ENCODE measurements at places on chromosomes 12 and 14. TPM values are rescaled to one million over a fixed set of nuclear protein-coding genes. Genes with fewer than 3 reads are reported as not detected.

The IL26 gene
- not detected for total RNA-seq

The PRR13 gene
- total RNA-seq = 112 TPM

The CLEC6A gene
- total RNA-seq = not detected

GRCh38 chr14:71687166-71687831 is 244.9 kb upstream of the RGS6 start:
- no peak for DNase-seq
- H3K4me3 ChIP-seq = no peak overlapping the region
- H3K36me3 ChIP-seq = no peaks in the 10 kb centered on the region
- H3K27me3 ChIP-seq = no peaks in the 10 kb centered on the region
- peaks cover 6% of the 10 kb centered on the region for H3K4me1 ChIP-seq
- no peak overlapping the region for H3K27ac ChIP-seq

GRCh38 chr12:79826267-79827128 is 108.4 kb downstream of the PPP1R12A start:
- no peak for DNase-seq
- peaks cover 29% of the 10 kb centered on the region for H3K4me1 ChIP-seq
- H3K27me3 ChIP-seq = no peaks in the 10 kb centered on the region
- H3K27ac ChIP-seq = no peak overlapping the region

- no peak overlapping the region for H3K4me3 ChIP-seq
- no peaks in the 10 kb centered on the region for H3K36me3 ChIP-seq
- H3K27ac ChIP-seq = no peak overlapping the region
- no peaks in the 10 kb centered on the region for H3K4me1 ChIP-seq
These were observed 179.2 kb upstream of the RTL1 start for GRCh38 chr14:101082436-101083384.

GRCh38 chr12:127165567-127166392 is 1101.2 kb upstream of the TMEM132C start:
- no peak overlapping the region for H3K4me3 ChIP-seq
- H3K27ac ChIP-seq = no peak overlapping the region
- no peaks in the 10 kb centered on the region for H3K36me3 ChIP-seq
- DNase-seq = no peak
- no peaks in the 10 kb centered on the region for H3K27me3 ChIP-seq
- no peaks in the 10 kb centered on the region for H3K4me1 ChIP-seq

DNA sequence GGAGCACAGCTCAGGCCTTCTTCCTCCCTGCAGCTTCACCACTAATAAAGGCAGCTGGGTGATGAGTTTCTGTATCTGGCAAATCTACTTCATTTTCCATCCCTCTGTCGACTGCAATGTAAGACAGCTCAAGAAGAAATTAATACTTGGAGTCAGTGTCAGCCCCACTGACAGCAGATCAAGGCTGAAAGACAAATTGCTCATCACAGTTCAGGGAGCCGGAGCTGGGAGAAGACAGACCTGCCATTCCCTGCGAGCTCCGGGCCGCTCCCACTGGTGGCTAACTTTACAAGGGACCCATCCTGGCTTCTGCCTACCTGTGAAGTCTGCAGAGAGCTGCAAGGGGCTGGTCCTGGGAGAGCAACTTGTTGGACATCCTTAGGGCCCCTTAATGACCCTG is 49.8 kb downstream of the CCDC60 start:
- no peaks in the 10 kb centered on the region for H3K4me1 ChIP-seq
- H3K27me3 ChIP-seq = no peaks in the 10 kb centered on the region
- H3K27ac ChIP-seq = no peak overlapping the region
- H3K4me3 ChIP-seq = no peak overlapping the region
- H3K36me3 ChIP-seq = no peaks in the 10 kb centered on the region
- no peak for DNase-seq

DNA sequence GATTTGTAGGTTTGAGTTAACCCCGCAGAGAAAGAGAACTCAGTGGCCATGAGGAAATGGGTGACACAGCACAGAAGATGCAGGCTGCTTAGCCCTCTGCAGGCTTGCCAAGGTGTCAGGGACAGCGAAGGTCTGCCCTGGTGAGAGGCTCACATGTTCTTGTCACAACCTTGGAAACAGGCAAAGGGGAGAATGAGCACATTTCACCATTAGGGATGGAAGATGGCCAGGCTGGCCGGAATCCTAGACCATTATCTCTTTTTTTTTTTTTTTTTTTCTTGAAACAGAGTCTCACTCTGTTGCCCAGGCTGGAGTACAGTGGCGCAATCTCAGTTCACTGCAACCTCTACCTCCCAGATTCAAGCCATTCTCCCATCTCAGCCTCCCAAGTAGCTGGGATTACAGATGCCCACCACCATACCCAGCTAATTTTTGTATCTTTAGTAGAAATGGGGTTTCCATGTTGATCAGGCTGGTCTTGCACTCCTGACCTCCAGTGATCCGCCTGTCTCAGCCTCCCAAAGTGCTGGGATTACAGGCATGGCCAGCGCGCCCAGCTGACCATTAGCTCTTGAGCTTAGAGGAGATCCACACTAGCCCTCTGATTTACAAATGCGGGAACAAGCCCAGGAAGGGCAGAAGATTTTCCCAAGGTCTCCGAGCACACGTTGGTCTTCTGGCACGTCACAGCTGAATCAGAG is 34.6 kb downstream of the LTBP2 start:
- no peak for DNase-seq
- peaks cover 9% of the 10 kb centered on the region for H3K4me1 ChIP-seq
- no peak overlapping the region for H3K27ac ChIP-seq
- no peaks in the 10 kb centered on the region for H3K36me3 ChIP-seq

GRCh38 chr14:81208489-81208888 is 12.3 kb downstream of the GTF2A1 start:
- H3K4me1 ChIP-seq = peaks cover 72% of the 10 kb centered on the region
- H3K4me3 ChIP-seq = peak overlapping the region; percentile 65
- peaks cover 51% of the 10 kb centered on the region for H3K36me3 ChIP-seq

DNA sequence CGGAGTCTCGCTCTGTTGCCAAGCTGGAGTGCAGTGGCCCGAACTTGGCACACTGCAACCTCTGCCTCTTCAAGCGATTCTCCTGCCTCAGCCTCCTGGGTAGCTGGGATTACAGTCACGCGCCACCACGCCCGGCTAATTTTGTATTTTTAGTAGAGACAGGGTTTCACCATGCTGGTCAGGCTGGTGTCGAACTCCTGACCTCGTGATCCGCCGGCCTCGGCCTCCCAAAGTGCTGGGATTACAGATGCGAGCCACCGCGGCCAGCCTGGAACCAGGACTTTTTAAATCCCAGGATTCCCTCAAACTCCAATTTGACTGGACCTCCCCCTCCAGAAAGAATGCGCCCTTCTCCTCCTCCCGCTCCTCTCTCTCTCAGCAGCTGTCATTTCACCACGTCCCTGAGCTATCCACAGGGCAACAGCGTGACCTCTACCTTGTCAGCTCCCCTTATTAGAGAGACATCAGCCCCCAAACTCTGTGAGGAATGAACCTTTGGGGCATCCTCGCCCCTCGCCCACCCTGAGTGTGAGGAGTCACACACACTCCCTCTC is 2.0 kb downstream of the ESYT1 start:
- peaks cover 29% of the 10 kb centered on the region for H3K36me3 ChIP-seq
- no peak overlapping the region for H3K27ac ChIP-seq
- H3K4me1 ChIP-seq = peaks cover 28% of the 10 kb centered on the region

- no peaks in the 10 kb centered on the region for H3K4me1 ChIP-seq
- no peaks in the 10 kb centered on the region for H3K36me3 ChIP-seq
- DNase-seq = no peak
- no peak overlapping the region for H3K4me3 ChIP-seq
- no peak overlapping the region for H3K27ac ChIP-seq
- H3K27me3 ChIP-seq = no peaks in the 10 kb centered on the region
These were observed 146.8 kb upstream of the KITLG start for GRCh38 chr12:88726806-88727720.

GRCh38 chr12:9906873-9907272 is 25.3 kb downstream of the CLEC2A start:
- DNase-seq = no peak
- H3K27ac ChIP-seq = no peak overlapping the region
- no peaks in the 10 kb centered on the region for H3K36me3 ChIP-seq
- no peaks in the 10 kb centered on the region for H3K4me1 ChIP-seq
- H3K4me3 ChIP-seq = no peak overlapping the region
- H3K27me3 ChIP-seq = no peaks in the 10 kb centered on the region

DNA sequence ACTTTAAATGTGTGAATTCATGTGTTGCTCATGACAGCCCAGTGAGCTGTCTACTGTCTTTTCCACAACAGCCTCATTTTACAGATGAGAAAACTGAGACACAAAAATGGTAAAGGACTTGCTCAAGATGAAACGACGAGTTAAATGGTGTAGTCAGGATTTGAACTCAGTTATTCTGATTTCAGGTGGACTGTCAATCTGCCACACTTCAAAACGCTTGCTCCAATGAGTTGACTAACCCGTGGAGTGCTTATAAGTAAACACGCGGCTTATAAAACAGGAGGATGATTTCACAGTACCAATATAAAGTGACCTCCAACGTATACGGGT is 652 bp upstream of the POLE2 start:
- H3K27ac ChIP-seq = no peak overlapping the region
- H3K4me3 ChIP-seq = peak overlapping the region; percentile 89
- no peak for DNase-seq
- H3K4me1 ChIP-seq = peaks cover 25% of the 10 kb centered on the region
- H3K36me3 ChIP-seq = no peaks in the 10 kb centered on the region
- H3K27me3 ChIP-seq = no peaks in the 10 kb centered on the region
